ENCODE measurements at places on chromosomes 7 and 10. TPM values are rescaled to one million over a fixed set of nuclear protein-coding genes. Genes with fewer than 3 reads are reported as not detected.

DNA sequence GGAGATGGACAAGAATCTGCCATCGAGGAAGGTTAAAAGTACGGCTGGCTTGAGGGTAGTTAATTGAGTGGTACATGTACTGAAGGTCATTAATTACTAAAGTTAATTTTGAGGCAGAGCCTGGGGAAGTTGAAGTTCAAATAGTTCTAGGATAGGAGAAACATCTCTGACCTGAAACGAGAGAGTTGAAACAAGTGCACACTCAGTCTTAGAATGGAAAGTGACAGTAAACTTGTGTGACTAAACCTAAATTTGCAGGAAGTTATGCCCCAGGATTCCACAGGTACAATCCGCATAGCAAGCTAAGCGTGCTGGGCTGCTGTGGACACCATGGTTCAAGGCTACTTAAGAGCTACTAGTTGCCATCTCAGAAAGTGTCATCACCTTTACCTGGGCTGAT lies 209.9 kb downstream of the CHCHD3 start:
- no peaks in the 10 kb centered on the region for H3K27me3 ChIP-seq
- DNase-seq: no peak
- H3K36me3 ChIP-seq: no peaks in the 10 kb centered on the region
- H3K27ac ChIP-seq: no peak overlapping the region

DNA sequence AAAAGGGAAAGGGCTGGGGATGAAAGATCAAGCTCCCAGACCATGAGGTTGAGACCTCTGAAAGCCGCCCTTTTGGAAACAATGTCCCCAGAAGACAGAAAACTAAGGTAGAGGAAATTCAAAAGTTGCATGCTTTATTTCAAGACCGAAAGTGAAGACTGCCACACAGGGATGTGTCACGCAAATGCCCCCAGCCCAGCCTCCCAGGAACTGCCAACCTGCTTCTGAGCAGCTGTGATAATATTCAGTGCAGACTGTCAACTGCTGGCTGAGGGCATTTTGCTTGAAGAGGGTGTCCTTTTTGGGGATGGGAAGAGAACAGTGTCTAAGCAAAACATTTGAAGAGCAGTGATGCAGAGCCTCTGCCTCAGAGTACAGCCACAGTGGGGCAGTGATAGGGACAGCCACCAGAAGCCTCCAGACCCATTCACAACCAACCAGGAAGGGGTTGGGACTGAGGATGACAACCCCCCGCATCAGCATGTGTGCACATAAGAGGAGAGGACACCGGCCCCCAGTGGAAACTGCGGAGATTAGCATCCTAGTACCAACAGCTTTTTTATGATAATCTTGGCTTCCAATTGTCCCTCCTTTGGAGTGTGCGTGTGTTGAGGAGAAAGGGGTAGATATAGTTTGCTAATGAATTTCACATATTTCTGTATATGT lies 34.7 kb upstream of the NFE2L3 start:
- peaks cover 2% of the 10 kb centered on the region for H3K27me3 ChIP-seq
- no peak for DNase-seq
- no peak overlapping the region for H3K4me3 ChIP-seq
- H3K36me3 ChIP-seq: no peaks in the 10 kb centered on the region
- H3K4me1 ChIP-seq: no peaks in the 10 kb centered on the region

- no peak for DNase-seq
- no peaks in the 10 kb centered on the region for H3K4me1 ChIP-seq
- no peaks in the 10 kb centered on the region for H3K36me3 ChIP-seq
- H3K27ac ChIP-seq: no peak overlapping the region
- no peak overlapping the region for H3K4me3 ChIP-seq
Observed at GRCh38 chr10:43114743-43115611, 23.3 kb upstream of the CSGALNACT2 start.

DNA sequence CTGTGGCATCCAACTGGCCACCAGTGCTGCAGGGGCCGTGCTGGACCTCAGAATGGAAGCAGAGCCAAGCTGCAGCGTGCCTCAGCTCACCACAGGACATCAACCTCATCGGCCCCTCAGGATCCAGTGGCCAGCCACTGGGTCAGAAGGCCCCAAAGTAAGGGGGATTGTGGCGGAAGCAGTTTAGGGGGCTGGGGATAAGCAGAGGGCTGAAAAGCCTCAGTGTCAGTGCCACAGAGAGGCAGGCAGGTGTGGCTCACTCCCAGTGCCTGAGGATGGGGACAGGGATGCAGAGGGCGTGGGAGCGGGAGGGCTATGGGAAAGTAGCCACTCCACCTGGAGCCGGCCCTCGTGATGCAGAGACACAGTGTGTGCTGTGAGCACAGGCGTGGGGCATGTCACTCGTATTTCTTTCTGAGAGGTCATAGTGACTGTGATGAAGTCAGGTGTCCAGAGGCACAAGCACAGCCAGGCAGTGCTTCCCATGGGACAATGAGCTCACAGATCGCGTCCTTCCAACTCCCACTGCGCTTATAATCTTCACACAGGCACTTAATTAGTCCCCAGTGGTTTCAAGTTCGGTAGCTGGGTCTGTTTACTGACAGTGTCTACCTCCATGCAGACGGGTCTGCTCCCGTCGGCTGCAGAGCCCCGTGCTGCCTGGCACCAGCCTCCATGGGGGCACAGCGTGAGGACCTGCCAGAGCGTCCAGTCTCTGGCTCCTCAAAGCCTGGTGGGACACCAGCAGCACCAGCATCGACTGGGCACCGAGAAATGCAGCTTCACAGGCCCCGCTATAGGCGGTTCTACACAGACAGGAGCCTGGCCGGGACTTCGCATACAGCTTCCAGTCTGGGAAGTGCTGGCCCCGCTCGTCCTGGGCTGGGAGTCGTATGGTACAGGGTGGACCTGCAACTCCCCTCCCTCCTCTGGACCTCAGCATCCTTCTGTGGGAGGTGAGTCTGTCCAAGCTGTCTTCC lies 42.9 kb upstream of the CNPY1 start:
- H3K4me3 ChIP-seq: no peak overlapping the region
- H3K4me1 ChIP-seq: no peaks in the 10 kb centered on the region
- H3K27me3 ChIP-seq: peaks cover 4% of the 10 kb centered on the region
- no peak for DNase-seq
- no peak overlapping the region for H3K27ac ChIP-seq

DNA sequence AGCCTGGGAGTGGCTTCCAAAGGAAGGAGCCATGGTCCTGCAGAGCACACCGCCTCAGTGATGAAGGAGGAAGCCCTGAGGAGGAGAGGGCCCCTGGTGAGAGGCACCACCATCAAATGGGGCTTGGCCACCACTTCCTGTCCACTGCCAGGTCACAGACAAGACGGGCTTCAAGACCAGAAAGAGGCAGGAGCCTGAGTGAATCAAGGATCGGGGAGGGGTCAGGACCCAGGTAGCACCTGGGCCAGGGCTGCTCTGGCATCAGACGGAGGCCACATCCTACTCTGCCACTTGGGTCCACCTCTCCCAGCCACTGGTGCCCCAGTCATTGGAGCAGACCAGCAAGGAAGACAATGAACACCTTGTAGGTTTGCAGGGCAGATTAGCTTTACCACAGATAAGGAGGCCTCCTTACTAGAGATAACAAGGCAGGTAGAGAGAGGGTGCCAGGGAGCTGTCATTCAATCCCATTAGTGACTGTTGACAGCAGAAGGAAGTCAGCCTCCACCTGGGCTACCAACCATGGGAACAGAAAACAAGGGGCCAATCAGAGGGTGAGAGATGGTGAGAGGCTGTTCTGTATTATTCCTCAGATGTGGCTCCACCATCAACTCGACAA lies 143.4 kb downstream of the TNS3 start:
- no peak overlapping the region for H3K27ac ChIP-seq
- DNase-seq: no peak
- no peaks in the 10 kb centered on the region for H3K27me3 ChIP-seq
- no peaks in the 10 kb centered on the region for H3K36me3 ChIP-seq
- no peak overlapping the region for H3K4me3 ChIP-seq
- no peaks in the 10 kb centered on the region for H3K4me1 ChIP-seq

GRCh38 chr10:113252650-113253618 lies 299.9 kb upstream of the HABP2 start:
- DNase-seq: no peak
- no peaks in the 10 kb centered on the region for H3K4me1 ChIP-seq
- H3K4me3 ChIP-seq: no peak overlapping the region

GRCh38 chr7:8762803-8763202 lies 329.4 kb downstream of the NXPH1 start:
- H3K27ac ChIP-seq: no peak overlapping the region
- no peaks in the 10 kb centered on the region for H3K27me3 ChIP-seq
- H3K4me3 ChIP-seq: no peak overlapping the region
- no peaks in the 10 kb centered on the region for H3K36me3 ChIP-seq

DNA sequence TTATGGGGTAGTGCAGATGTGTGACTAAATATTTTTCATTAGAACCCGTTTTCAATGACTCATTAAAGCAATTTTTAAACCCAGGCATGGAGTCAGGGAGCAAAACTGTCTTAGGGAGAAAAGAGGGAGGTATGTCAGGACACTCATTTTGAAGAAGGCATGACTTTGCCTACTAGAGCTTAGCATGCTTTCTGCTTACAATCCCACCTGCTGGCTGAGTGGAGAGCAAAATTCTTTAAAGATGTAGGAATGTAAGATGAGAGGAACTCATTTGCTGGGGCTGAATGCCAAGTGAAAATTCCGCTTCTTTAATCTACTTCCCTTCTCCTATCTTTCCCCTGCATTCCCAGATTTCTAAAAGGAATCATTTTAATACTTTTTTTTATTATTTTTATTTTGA lies 232.6 kb downstream of the GALNT17 start:
- no peaks in the 10 kb centered on the region for H3K27me3 ChIP-seq
- H3K36me3 ChIP-seq: no peaks in the 10 kb centered on the region
- no peak for DNase-seq

DNA sequence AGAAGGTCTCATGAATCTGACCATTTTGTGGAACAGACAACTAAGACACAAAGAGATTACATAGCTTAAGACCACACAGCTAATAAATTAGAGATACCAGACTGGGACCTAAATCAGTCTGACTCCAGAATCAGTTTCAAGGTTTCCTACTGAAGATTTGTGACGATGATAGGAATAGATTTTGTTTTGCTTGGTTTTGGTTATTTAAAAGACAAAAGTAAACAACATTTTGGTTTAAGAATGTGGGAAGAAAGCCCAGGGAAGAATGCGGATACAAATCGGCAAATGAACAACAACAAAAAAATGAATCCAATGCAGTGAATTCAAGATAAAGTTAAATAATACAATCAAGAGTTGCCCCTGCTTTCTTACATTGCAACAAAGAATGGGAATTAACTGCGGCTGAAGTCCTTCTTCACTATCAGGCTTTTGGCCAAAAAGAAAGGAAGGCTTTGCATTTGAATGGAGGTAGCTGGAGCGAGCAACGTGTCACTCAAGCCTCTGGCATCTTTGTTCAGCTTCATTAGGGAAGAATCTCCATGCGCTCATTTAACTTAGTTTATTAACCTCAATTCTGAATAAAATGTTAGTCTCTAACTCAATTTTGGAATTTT lies 210.8 kb downstream of the ADAM12 start:
- no peaks in the 10 kb centered on the region for H3K36me3 ChIP-seq
- H3K27ac ChIP-seq: no peak overlapping the region
- no peaks in the 10 kb centered on the region for H3K27me3 ChIP-seq
- H3K4me1 ChIP-seq: no peaks in the 10 kb centered on the region
- no peak for DNase-seq

- no peak overlapping the region for H3K4me3 ChIP-seq
- no peak overlapping the region for H3K27ac ChIP-seq
- no peak for DNase-seq
Observed at GRCh38 chr7:70886547-70886946, 245.4 kb upstream of the GALNT17 start.

GRCh38 chr10:29948881-29949355 lies 110.5 kb downstream of the JCAD start:
- no peak overlapping the region for H3K4me3 ChIP-seq
- H3K27me3 ChIP-seq: no peaks in the 10 kb centered on the region
- no peaks in the 10 kb centered on the region for H3K36me3 ChIP-seq
- no peaks in the 10 kb centered on the region for H3K4me1 ChIP-seq

DNA sequence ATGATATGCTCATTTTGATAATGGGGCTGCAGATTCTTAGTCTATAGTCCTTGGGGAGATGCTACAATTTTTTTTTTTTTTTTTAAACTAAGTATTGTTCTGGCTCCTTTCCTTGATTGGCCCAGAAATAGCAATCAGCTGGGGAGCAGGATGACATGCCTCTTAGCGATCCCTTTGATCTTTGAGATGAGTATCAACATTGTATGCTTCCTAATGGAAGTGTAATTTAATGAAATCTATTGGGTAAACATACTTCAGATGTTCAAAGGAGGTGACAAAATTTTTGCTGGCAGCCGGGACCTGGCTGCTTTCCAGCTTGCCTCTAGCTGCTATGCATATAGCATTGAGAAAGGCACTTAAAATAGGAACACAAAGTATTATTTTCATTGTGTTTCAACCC lies 43.5 kb downstream of the VTI1A start:
- no peaks in the 10 kb centered on the region for H3K4me1 ChIP-seq
- no peaks in the 10 kb centered on the region for H3K36me3 ChIP-seq
- H3K27me3 ChIP-seq: no peaks in the 10 kb centered on the region

DNA sequence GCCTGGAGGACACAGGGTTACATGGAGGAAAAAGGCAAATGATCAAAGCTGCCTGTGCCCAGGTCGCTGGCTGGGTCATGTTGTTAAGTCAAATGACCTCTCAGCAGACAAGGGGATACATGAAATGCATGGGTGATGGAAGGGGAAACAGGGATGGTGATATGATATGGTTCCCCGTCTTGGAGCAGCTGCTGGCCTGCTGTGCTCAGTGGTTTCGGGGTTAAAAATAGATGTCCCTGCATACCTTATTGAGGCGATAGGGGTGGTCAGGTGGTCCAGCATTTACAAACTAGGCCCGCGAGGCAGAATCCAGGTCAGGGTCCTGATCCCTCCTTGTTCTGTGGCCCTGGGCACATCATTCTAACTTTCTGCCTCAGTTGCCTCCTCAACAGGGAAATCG lies 157.2 kb downstream of the PRPF18 start:
- H3K36me3 ChIP-seq: no peaks in the 10 kb centered on the region
- no peaks in the 10 kb centered on the region for H3K4me1 ChIP-seq
- no peak overlapping the region for H3K4me3 ChIP-seq
- no peaks in the 10 kb centered on the region for H3K27me3 ChIP-seq
- no peak for DNase-seq

DNA sequence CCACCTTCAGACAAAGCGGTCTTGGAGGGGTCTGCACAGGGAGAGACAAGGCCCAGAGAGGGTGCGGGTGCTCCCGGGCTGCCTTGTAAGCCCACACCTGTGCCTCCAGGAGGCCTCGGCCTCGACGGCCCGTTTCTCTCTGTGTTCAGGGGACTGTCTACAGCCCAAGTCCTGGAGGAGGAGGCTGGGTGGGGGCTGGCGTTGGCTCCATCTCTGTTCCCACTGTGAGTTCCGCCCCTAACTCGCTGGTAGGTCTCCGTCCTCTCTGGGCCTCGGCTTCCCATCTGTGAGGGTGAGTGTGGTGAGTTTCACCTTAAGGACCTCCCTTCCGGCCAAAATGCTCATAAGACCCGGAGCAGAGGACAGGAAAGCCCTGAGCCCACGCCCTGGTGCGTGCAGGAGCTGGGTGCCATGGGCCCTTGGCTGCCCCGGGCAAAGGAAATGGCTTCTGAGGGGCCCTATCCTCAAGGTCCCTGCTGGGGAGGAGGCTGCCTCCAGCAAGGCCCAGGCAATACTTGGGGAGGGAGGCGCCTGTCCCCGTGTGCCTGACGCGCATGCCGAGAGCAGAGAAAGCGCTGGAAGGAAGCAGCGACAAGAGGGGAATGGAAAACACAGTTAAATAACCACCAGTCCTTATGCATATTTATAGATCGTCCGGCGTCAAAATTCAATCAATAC lies 276.8 kb downstream of the ELFN1 start:
- no peak overlapping the region for H3K4me3 ChIP-seq
- no peaks in the 10 kb centered on the region for H3K36me3 ChIP-seq
- no peaks in the 10 kb centered on the region for H3K27me3 ChIP-seq

Gene ANKRD1
- total RNA-seq: 20.0 TPM

Gene C7orf57
- not detected for total RNA-seq

Gene STK31
- 32.1 TPM for total RNA-seq

Gene TMEM229A
- total RNA-seq: 51.7 TPM

Gene HOXA6
- 7.5 TPM for total RNA-seq
